ENCODE measurements at places on chromosomes 1 and 21.

GRCh38 chr1:61439234-61439633, 285.7 kb downstream of the TM2D1 start:
- DNase-seq: no peak

GRCh38 chr1:40133839-40134238, 27.3 kb upstream of the RLF start:
- DNase-seq: no peak

GRCh38 chr1:229028544-229028943, 242.4 kb upstream of the RAB4A start:
- DNase-seq: no peak

DNA sequence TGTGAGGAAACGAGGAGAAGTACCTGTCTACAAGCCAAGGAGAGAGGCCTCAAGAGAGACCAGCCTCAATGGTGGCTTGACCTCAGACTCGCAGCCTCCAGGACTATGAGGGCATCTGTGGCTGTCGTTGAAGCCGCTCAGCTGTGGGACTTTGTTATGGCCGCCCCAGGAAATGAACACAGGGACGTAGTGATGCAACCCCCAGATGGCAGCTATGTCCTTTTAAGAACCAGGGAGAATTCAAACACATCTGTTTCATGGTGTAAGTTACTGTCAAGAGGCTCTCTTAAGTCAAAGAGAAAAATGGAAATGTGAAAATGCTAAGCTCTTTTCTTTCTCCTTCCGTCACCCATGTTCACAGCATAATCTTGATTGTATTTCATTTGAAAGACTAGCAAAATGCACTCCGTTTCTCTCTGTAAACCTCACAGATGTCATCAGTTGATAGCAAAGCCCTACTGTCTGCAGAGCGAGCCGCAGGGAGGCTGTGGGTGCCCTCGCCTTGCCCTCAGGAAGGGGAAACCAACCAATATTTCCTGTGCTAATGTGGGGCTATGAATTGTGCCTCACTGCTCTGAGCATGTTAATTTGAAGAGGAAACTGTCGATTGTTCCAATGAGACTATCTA, 21.3 kb downstream of the UBASH3A start:
- no peak for DNase-seq

GRCh38 chr1:62462370-62462769, 25.5 kb downstream of the USP1 start:
- no peak for DNase-seq

- DNase-seq: no peak
Measured at GRCh38 chr1:9038881-9039760, 12.9 kb upstream of the SLC2A7 start.

GRCh38 chr1:184228558-184228957, 158.3 kb upstream of the C1orf21 start:
- no peak for DNase-seq

GRCh38 chr1:62113507-62113906, 81.1 kb upstream of the L1TD1 start:
- no peak for DNase-seq

DNA sequence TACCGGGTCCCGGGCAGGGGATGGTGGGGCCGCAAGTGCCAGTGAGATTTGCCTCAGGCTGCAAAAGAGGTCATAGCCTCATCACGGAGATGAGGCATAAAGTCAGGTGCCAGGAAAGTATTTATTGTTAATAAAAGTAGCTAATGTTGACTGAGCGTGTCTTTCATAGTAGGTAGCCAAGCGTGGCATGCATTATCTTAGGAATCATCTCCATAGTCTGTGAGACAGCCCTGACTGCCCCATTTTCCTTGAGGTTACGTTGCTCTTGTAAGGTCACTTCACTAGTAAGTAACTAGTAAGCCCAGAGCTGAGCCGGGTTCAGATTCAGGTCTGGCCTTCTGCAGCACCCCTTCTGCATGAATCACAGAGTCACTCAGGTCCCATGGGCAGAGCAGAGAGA, 174.2 kb downstream of the CAMTA1 start:
- DNase-seq: no peak

DNA sequence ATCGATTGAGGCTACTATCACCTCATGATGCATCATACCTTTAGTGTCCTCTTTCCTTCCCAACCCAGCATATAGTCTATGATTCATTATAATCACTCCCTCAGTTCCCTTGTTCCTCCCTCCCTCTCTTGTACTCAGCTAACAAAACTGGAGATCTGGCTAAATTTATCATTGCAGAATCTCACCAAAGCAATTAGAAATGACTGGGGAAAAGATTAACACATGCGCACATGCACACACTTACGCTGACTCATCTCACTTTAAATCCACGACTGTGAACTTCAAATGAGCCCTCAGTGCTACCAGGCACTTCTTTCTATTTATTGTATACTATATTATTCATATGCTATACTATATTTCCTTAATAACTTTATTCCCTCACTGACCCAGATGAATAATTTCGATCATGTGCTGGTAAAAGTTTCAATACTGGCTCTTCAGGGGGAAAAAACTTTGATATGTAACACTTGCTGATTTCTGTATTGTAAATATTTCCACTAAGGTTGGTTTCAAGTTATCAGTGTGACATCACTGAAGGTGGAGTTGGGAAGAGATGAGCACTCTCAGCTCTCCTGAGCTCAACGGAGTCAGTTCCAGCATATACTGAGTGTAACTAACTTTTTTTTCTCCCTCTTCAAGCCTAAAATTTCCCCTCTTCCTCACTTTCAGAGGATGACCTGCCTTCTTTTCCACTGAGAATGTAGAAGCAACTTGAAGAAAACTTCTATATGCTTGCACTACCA, 613.7 kb upstream of the B3GALT2 start:
- no peak for DNase-seq

DNA sequence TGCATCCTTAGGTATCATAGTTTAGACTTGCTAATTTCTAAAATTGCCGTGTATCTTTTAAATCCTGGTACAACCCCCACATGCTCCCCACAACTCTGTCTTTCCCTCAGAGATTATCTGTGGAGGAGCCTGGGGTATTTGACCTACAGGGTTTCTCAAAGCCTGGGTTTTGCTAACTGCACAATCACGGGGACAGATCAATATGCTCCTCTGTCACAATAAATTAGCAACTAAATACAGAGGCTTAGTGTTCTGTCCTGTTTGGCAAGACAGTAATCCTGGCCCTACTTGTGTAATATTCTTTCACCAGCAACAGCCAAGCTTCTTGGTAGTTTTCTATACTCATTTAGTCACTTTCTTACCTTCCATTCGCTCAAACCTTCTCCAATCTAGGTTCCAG, 8.5 kb downstream of the ECHDC2 start:
- DNase-seq: no peak

DNA sequence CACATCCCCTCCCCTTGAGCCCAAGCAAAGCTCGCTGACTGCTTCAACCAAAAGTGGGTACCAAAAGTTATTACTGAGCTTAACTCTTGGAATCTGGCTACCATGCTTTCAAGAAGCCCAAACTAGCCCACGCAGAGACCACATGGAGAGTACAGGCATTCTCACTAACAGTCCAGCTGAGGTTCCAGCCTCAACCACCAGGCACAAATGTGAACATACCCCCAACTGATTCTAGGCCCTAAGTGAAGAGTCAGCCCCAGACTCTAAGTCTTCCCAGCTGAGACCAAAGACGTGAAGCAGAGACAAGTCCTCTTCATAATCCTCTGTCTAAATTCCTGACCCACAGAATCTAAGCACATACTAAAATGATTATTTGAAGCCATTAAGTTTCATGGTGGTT, 36.8 kb downstream of the EVI5 start:
- no peak for DNase-seq

- no peak for DNase-seq
Measured at GRCh38 chr21:39010629-39011404, 172.4 kb downstream of the PSMG1 start.

- no peak for DNase-seq
Measured at GRCh38 chr1:160115545-160116282, at the start of gene ATP1A2. Gene ATP1A2 (plus strand): TSS chr1:160115759. CDS start chr1:160115862, 103 bp downstream.

DNA sequence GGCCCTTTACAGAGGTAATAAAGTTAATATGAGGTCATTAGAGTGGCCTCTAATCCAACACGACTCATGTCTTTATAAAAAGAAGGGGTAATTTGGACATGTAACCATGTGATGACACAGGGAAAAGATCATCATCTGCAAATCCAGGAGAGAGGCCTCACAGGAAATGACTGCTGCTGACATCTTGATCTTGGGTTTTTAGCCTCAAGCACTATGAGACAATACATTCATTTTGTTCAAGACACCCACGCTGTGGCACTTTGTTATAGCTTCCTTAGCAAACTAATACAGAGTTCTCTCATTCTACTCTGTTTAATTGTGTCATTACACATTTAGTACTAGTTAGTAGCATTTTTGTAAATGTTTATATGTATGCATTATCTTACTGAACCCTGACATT, 64.0 kb upstream of the RUNX1 start:
- DNase-seq: no peak

DNA sequence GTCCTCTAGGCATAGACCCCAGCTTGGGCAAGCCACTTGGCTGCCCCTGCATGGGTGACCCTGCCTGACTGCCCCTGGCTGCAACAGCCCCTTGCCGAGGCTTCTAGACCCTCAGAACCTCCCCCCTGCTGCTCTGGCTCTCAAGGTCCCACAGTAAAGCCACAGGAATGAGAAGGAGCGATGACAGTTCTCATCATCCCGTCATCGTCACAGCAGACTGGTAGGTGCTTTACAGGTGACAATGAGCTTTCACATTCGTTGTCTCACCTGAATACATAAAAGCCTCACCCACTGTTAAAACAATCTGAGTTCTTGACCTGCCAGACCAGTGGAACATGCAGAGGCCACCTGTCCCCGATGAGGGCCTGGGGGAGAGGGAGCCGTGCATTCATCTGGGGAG, 36.0 kb upstream of the GPR157 start:
- no peak for DNase-seq

DNA sequence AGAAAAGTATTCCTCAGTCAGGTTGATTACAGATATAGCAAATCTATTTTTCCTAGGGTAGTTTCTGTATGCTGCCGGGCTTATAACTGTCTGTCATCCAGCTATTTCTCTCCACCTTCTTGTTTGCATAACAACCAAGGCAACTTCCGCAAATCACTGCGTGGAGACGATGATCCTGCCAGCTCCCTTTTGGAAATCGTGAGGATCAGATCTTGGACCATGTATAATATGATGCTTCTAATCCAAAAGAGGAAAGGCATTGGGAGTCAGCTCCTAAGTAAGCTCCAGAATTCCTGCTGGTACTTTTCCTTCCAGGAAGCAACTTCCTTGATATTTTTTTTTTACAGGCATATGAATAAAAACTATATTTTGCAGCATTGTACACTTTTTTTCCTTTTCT, 445 bp upstream of the RGS4 start:
- no peak for DNase-seq

GRCh38 chr21:29726044-29726443, 213.8 kb downstream of the GRIK1 start:
- no peak for DNase-seq

- no peak for DNase-seq
Measured at GRCh38 chr1:19067182-19067911, 110.9 kb upstream of the IFFO2 start.

DNA sequence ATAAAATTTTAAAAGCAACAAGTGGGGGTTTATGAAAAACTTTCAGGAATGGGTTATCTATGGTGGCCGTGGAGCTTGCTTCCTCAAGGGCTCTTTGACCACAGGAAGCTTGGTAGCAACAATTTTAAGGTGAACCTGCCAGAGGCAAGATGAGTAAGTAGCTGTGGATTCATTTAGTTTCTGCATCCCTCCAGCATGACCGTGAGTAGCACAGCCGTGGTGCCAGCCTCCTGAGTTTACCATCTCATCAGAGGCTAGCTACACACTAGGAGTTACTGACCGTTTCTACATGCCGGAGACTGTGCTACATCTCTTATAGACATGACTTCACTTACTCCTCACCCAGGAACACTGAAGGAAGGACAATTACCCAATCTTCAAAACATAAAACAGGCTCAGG, 30.1 kb upstream of the PLEKHG5 start:
- no peak for DNase-seq

DNA sequence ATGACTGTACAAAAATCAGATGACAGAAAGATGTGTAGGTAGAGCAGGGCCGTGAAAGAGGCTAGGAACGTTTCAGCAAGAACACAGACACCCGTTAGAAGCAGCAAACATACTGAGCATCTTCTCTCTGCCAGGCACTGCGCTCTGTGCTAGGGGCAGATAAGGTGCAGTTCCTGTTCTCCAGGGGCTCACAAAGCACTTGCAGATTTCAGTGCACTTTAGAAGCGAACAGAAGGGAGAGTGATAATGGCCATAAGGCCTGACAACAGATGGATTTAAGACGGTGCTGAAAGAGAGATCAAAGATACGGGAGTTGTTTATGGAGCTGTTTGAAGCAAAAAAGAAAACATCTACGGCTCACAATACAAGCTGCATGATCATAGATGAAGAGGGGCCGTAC, 200.3 kb upstream of the FOXD3 start:
- DNase-seq: no peak

DNA sequence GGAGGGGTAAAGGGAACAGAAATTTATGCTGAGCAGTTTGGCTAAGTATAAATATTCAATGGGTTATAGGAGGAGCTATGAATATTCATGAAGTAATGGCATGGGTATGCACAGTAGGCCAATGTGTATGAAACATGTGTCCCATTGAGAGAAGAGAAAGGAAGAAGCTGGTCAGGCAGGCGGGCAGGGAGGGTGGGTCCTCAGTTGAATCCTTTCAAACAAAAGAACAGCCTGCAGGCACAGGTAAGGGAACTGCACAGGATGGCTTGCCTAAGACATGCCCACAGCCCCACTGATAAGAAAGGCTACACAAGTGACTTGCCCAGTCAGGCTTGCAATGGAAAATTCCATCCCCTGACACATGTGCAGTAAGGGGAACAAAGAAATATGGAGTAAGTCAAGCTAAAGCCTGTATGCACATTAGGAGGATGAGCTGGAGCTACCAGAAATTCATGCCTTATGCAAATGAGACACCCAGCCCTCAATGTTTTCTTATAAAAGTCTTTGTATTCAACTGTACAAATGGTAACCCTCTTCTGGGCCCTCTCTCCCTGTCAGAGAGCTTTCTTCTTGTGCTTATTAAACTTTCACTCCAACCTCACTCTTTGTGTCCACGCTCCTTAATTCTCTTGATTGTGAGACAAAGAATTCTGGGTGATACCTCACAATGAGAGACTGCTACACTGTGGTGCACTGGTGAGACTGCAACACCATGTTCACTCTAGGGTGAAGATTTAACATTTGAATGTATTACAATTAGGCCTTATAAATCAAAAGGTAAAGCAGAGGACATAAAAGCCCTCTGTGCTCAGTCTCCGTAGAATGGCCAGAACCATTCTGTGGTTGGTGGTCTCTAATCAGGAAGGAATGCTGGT, 96.5 kb downstream of the ATP1B1 start:
- DNase-seq: no peak
